ENCODE measurements at places on chromosomes 6 and 20.
A peak's percentile ranks its signal among the peaks of the same experiment; 100 is the strongest.

- no peak for DNase-seq
Observed at GRCh38 chr6:81727876-81728517, 24.5 kb downstream of the TENT5A start.

GRCh38 chr6:165186441-165187205 is 122.8 kb downstream of the C6orf118 start:
- no peak for DNase-seq

GRCh38 chr6:43800746-43801494 is 30.9 kb downstream of the VEGFA start:
- DNase-seq: no peak

DNA sequence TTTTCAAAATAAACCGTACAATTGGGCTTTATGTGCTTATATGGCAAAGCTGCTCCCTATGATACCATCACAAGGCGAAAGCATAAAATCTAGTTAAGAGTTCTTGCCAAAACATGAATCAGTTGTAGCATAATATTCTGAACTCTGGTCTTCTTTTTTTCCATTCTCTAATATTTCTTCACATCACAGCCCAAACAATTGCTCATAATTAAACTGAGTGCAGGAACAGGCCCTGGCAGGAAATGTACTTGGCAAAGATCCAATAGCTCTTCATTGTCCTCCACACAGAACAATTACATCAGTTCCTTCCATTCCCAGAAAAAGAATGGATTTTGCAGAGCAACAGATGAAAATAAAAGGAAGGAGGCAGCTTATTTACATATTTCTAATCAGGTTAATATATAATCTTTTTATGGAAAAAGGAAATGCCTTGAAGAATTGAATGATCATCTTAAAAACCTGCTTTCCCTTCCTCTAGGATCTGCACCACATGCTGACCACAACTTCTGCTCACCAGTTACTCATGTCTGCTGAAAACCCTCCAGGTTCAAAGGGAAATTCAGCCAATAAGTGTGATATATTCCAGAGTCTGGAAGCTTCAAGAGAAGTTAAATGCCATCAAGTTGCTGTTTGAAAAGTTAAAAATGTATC is 123.3 kb upstream of the COL21A1 start:
- DNase-seq: no peak

GRCh38 chr20:8094850-8095249 is 37.2 kb upstream of the PLCB1 start:
- DNase-seq: no peak

DNA sequence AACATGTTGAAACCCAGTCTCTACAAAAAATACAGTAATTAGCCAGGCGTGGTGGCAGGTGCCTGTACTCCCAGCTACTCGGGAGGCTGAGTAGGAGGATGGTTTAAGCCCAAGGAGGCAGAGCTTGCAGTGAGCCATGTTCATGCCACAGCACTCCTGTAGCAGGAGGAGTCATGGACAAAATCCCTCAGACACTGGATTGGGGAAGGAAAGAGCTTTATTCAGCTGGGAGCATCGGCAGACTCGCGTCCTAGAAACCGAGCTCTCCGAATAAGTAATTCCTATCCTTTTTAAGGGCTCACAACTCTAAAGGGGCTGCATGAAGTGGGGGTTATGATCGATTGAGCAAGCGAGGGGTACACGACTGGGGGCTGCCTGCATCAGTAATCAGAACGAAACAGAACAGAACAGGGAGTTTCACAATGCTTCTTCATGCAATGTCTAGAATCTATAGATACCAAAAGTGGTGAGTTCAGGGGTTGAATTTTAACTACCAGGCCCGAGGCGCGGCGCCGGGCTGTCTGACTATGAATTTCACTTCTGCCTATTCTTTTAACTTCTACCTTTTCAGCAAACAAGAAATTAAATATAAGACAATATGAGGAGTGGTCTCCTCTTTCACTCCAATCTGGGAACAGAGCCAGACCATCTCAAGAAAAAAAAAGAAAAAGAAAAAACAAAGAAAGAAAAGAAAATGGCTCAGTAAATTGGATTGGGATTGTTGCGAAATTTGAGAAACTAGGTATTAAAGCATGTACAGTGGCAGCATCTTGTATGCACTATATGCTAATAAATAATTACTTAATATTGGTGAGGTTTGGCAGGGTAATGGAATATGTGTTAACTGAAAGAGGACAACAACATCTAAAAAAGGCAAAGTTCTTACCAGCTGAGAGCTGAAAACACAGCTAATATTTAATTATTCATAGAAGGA is 23.6 kb downstream of the HMGN4 start:
- no peak for DNase-seq

DNA sequence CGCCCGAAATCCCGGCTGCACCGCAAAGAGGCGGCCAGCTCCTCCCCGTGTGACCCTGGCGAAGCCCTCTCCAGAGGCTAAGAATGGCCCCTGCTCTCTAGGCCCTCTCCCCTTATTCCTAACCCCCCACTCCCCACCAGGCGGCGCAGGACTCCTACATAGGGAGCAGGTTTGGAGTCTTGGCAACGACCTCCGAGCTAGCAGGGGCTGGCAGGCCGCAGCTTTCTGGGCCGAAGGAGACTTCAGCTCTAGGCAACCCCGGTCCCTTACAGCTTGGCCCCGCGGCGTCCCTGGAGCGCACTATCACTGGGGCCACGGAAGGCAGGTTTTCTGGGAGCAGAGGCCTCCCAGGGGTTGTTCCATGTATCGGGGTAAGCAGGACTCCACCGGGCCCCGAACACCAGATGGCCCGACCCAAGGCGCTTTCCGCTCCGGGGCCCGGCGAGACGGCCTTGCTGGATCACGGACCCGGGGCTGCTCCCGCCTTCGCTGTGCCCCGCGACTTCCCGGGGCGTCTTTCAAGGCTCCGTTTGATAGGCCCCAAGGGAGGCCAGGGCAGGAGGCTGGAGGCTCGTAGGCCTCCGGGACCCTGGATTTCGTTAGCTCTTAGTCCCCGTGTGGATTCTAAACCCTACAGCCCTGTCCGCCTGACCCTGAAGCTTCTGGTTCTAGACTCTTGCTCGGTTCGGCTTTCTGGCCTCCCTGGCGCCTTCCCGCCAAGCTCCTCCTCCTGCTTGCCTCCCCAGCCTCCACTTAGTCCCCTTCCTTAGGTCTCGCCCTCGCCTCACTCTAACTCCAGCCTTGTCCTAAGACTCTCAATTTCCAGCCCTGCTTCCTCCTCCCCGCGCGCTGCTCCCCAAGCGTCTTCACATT is 1.9 kb downstream of the SLC32A1 start:
- peak; percentile 84 for DNase-seq

- DNase-seq: no peak
Observed at GRCh38 chr6:161947371-161947770, 673.5 kb upstream of the AGPAT4 start.

GRCh38 chr6:292506-293192 is 362 bp downstream of the DUSP22 start:
- DNase-seq: peak; percentile 49

- DNase-seq: no peak
Observed at GRCh38 chr20:31934491-31934890, 17.4 kb downstream of the PDRG1 start.

DNA sequence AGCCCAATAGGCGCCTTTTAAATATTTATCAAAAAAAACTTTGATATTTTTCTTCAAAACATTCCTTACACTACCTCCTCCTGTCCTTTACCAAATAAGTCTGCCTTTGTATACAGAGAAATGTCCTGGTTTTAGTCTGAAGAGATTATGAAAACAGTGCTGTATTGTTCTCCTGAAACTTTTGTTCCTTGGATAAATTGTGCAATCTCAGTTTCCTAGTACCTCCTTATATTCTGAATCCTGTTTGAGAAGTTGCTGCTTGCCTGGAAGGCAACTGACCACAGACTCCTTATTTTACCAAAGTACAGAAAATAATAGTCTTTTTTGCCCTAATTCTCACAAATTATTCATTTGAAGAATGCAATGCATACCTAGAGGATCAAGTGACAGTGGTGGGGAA is 349.5 kb downstream of the EPHA7 start:
- no peak for DNase-seq

- no peak for DNase-seq
Observed at GRCh38 chr6:25202504-25202903, 76.7 kb upstream of the CARMIL1 start.

DNA sequence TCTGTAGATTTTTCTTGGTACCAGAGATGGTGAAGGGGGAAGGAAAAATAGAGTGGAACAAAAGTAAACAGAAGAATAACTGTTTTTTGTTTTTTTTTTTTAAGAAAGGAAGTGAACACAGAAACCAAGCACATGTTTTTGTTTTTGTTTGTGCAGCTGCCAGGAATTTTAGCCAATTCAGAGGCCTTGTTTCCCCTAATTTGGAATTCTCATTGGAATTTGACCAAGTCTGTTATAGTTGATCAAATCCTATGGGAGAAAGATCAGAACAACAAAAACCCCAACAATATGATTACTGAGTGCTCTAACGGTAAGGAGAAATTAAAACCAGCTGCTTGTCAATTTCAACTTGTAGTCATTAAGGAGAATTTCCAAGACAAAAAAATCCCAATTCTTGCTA is 18.2 kb upstream of the IL22RA2 start:
- no peak for DNase-seq

DNA sequence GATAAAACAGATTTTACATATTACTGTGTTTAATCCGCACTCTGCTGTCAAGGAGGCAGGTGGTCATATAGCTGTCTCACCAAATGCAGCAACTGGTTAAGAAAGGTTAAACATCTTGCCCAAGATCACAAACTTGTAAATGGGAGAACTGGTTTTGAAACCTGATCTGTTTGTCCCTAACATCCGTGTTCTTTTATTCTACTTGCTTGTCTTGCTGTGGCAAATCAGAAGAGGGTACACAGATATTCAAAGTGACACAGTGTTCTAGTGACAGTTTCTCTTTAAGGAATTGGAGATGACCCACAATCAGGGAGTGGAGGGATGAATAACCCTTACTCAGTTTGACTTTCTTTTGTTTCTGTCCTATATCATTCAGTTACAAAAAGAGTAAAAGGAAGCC is 83.0 kb upstream of the SGK1 start:
- DNase-seq: no peak

DNA sequence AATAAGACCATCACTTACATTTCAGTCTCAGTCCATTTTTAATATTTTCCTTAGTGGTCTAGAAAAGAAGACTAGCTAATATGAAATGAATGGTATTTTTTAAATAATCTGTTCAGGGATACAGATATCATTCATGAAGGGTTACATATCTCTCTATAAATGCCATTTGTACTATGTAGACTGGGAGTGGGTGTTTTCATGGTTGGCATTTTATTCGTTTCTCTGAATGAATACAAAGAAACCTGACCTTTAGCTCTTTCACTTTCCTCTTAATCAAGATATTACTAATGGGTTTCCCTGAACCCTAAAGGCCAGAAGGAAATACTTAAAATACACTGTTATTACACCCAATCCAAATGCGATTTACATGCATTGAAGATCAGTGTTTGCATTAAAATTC is 788.9 kb downstream of the TBC1D32 start:
- no peak for DNase-seq

- DNase-seq: peak; percentile 87
Observed at GRCh38 chr6:28542440-28543296, 17.0 kb downstream of the GPX5 start.

DNA sequence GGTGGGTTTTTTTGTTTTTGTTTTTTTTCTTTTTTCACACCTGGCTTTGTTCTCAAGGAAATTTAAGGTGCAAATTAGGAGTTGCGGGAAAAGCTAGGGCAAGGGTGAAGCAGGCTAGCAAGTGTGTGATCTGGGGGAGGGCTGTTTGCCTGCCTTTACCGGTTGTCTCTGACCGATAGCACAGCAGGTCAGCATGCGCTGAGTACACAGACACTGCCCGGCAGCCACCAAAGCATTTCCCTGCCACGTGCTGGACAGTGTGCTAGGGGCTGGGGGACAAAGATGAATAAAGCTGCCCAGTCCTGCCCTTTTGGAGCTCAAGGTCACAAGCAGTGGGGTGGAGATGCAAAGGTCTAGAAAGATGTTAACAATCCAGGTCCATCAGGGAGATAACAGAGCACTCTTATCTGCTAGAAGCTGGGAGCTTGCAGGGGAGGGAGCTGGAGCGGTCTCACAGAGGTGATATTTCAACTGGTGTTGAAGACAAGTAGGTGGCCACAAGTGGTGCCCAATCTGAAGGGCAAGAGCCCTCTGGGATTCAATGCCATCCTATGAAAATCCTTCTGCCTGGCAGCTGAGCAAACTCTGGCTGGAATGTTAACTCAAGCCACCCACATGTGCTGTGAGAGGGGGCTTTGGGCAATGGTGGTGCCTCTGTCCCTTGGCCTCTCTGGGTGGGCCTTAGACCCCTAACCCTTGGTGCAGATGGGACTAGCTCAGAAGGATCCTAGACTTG is 24.5 kb downstream of the TTBK1 start:
- no peak for DNase-seq

- DNase-seq: no peak
Observed at GRCh38 chr6:56927538-56928453, 27.1 kb upstream of the BEND6 start.

- no peak for DNase-seq
Observed at GRCh38 chr6:122432816-122433215, 33.4 kb downstream of the HSF2 start.

GRCh38 chr6:112806163-112806865 is 459.2 kb downstream of the RFPL4B start:
- no peak for DNase-seq
